ENCODE measurements at places on chromosomes 6 and 20.

GRCh38 chr20:62328684-62329388, 26.0 kb downstream of the ADRM1 start:
- DNase-seq, result no peak

- no peak for DNase-seq
Measured at GRCh38 chr6:122715725-122716124, 63.8 kb upstream of the FABP7 start.

GRCh38 chr6:30042476-30042875, 18.6 kb upstream of the POLR1H start:
- no peak for DNase-seq

DNA sequence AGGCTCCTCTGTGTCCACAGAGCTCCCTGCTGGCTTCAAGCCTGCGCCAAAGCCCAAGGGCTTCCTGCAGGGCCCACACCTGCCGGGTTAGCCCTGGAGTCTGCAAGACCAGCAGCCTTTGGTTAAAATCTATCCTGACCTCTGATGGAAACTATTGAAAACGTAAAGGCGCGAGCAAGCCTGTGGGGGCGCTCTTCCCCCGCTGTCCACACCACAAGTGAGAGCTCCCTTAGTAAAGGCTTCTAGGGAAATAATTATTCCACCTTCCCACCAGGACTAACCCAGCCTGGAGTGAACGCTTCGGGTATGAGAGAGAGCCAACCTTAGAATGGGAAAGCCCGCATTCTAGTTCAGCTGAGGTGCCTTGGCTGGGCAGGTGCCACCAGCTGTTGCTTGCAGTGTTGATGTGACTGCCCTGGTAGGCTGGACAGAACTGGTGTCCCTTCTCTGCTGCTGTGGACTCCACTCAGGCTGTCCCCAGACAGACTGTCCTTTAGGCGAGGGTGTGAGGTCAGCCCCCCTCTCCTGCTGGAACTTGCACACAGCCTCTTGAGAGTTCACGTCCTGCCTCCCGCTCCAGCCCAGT, 68.7 kb downstream of the SYTL3 start:
- no peak for DNase-seq

DNA sequence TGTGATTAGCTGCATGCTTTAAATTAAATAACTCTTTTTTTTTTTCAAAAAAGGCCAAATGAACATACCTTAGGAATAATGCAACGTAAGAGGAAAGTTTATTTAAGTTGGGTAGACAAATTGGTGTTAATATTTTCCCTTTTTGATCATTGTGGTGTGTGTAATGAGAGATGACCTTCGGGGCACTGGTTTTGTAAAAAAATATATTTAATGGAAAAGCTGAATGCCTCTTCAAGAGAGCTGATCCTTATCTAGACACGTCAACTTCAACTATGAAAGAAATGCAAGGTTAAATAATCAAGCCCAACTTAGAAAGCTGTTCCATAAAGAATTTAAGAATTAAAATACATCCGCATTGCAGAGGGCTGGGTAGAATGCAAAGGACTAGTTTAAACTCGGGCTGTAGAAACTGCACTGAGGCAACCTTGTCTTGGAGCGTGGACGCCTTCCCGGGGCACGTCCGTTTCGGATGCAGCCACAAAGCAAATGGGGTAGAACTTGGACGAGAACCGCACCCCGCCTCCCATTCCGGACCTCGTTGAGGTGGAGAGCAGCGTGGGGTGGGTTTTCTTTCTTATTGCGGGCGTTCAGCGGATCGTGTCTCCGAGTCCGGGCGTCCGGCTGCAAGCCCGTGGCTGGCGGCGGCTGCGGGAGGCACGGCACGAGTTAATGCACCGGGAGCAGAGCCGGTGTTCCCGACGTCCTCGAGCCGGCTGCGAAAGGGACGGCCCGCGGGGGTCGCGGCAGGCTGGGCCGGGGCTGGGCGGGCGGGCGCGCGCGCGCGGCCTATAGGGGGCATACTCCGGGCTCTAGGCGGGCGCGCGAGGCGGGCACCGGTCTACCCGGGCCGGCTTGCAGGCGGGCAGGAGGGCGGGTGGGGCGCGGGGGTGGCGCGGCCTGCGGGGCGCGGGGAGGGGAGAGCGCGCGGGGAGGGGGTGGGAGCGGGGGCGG, 1.9 kb downstream of the JARID2 start:
- DNase-seq, result no peak

DNA sequence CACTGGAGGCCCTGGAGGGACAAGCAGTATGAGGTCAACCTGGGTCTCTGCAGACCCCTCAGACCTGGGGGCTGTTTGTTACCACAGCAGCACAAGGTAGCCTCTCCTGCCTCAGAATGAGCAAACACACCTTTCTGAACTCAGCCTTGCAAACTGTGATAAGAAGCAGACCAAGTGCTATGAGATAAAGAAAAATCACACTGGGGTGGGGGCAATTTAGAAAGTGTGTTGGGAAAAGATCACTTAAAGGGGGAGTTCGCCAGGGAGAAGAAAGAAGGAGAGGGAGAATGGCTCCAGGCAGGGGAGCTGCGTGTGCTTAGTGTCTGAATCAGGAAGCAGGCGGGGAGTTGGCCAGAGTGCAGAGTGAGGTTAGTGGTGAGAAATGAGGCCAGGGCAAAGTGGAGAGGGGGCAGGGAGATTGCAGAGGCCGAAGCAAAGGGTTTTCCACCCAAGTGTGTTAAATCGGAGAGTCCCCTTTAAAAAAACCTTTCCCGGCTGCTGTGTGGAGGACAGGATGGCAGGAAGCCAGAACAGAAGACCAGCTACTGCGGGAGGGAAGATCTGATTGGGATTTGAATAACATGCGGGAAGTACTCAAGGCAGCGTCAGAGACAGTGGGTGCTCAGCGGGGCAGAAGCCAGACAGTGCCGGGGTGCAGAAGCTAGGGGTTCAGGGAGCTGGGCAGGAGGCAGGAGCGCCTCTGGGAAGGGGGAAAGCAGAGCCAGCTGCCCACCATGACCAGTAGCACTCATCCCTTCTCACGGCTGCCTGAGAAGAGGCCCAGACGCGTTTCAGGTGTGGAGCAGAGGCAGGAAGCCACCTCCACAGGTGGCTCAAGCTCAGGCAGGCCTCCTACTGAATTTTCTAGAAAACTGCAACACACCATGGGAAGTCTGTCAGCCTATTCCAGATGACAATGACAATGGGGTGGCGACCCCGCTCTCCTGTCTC, 9.0 kb downstream of the ADA start:
- no peak for DNase-seq

- DNase-seq, result no peak
Measured at GRCh38 chr20:23150304-23151007, 64.3 kb upstream of the CD93 start.

DNA sequence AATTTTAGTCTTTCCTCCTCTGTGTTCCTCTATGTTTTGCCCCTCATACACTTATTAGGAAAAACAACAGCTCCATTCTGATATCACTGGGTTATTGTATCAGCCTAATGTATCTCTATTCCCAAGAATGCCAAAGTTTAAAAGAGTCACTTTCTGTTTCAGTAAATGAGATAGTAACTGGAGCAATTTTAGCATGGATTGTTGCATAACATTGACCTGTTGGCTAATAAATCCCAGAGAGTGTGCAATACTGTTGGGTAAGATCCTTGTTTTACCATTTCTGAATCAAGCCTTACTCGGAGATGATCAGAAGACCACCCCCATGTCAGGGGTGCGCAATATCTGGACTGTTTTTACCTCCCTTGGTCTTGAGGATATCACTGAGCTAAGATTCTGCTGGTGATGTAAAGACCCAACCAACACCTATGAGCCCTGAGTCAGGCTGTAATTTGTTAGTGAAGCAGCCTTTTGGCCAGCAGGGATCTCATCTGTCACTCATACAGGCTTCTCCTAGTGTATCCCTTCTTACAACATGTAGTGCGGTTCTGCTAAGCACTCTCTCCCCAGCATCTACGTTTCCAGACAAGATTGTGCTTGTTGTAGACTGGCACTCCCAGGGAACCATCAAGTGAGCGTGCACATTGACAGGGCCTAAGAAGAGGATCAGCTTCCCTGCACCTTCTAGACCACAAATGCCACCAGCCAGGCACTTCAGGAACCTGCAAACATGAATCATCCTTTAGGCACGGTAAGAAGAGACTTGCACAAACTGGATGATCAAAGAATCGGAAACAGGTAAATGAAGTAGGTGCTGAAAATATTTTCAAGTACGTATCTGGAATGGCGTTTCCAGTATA, 11.5 kb upstream of the IPCEF1 start:
- DNase-seq, result no peak

DNA sequence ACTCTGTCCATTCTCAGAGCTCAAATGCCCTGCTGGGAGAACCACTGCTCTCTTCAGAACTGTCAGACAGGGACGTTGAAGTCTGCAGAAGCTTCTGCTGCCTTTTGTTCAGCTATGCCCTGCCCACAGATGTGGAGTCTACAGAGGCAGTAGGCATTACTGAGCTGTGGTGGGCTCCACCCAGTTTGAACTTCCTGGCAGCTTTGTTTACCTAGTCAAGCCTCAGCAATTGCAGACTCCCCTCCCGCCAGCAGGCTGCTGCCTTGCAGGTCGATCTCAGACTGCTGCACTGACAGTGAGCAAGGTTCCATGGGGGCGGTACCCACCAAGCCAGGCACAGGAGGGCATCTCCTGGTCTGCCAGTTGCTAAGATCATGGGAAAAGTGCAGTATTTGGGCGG, 21.8 kb upstream of the UFL1 start:
- no peak for DNase-seq

- no peak for DNase-seq
Measured at GRCh38 chr20:914727-915498, 1.2 kb downstream of the ANGPT4 start.

DNA sequence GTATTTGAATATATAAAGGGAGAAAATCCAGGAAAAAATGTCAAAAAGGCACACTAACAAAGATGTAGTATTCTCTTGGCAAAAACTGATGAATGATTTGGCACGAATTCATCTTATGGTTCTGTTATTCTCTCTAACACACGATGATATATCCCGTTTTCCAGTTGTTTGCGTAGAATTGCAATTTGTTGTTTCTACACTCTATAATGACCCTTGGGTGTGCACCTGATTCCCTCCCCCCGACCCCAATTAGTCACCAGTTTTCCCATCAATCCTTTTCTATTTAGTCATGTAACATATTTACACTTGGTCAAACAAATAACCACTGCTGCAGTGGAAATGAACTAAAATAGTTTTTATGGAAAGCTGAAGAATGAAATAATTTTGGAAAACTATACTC, 1.5 kb upstream of the ARID1B start:
- DNase-seq, result no peak

DNA sequence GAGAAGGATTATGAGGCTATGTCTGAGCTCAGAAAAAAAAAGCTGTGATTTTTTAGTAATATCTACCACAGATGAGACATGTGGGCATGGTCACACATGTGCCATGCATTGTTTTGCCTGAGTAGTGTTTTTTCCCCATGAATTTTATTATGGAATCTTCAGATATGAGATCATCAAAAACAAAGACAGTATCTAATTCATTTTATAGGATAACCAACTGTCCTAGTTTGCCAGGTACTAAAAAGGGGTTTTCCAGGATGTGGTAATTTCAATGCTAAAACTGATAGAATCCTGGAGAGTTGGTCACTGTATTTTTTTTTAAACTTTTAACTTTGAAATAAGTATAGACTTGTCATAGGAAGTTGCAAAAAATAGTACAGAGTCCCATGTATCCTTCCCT, 127.4 kb upstream of the MAP3K7 start:
- DNase-seq, result no peak

DNA sequence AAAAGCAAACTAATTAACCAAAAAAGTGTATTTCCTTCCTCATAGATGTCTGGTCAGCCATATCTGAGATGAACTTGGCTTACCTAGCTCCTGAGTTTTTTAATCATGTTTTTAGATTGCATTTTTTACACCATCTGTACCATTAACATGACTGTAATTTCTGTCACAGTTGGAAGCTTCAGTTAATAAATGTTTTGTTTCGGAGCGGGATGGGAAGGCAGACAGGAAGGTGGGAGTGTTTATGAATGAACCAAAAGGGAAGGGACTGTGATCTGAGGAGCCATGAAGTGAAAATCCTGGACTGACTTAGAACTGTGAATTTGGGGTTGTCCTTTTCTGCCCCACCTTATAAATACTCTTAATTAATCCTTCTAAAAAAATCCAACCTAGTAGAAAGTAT, 445.6 kb upstream of the SOX4 start:
- no peak for DNase-seq

GRCh38 chr20:63150391-63150898, 65.5 kb downstream of the YTHDF1 start:
- no peak for DNase-seq

DNA sequence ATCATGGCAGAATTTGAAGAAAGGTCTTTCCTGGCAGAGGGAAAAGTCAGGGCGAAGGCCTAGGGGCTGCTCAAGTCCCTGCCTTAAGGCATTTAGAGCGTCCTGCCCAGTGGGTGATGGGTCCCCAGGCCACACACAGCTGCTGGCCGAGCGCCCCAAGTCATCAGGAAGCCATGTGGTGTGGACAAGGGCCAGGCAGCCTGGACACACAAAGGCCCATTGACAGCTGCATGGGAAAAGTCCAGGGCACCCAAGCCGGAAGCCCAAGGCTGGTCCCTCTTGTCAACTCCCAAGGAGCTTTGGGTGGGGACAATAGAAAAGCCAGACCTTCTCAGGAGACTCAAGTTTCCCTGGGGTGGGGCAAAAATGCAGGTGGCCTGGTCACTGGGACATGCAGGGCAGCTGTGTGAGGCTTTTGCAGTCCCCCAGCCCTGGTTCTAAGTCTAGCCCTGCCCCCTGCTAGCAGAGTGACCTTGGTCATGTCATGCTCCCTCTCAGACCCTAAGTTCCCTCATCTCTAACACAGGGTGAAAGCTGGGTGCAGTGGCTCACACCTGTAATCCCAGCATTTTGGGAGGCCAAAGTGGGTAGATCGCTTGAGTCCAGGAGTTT, 44.3 kb upstream of the PTGIS start:
- DNase-seq, result no peak

- DNase-seq, result no peak
Measured at GRCh38 chr20:59253779-59254319, 46.6 kb upstream of the EDN3 start.

- DNase-seq, result no peak
Measured at GRCh38 chr20:8764344-8764962, 304.4 kb upstream of the PLCB4 start.

- DNase-seq, result no peak
Measured at GRCh38 chr6:109791301-109791700, 100.2 kb downstream of the FIG4 start.

- DNase-seq, result no peak
Measured at GRCh38 chr6:6661191-6661590, 72.7 kb downstream of the LY86 start.

- DNase-seq, result no peak
Measured at GRCh38 chr20:37758332-37758731, 64.5 kb downstream of the CTNNBL1 start.

- DNase-seq, result no peak
Measured at GRCh38 chr20:20791664-20792568, 79.5 kb upstream of the RALGAPA2 start.
